ENCODE measurements at places on chromosomes 4 and X.

DNA sequence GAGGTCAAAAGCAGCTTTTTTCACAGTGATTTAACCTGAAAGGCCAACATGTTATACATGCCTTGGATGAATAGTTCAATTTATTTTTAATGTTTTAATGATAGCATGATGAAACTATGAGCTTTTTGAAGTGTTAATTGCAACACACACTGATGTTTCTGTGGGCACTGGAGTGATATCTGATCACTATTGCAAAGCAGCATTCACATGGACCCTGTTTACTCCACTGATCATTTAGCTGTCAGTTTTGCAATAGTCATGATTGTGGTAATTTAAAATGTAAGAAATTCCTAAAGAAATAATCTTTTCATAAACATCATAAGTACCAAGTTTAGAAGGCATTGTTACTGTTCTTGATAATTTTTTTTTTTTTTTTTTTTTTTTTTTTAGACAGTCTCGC lies 74.1 kb downstream of the ARSJ start:
- no peak for DNase-seq

DNA sequence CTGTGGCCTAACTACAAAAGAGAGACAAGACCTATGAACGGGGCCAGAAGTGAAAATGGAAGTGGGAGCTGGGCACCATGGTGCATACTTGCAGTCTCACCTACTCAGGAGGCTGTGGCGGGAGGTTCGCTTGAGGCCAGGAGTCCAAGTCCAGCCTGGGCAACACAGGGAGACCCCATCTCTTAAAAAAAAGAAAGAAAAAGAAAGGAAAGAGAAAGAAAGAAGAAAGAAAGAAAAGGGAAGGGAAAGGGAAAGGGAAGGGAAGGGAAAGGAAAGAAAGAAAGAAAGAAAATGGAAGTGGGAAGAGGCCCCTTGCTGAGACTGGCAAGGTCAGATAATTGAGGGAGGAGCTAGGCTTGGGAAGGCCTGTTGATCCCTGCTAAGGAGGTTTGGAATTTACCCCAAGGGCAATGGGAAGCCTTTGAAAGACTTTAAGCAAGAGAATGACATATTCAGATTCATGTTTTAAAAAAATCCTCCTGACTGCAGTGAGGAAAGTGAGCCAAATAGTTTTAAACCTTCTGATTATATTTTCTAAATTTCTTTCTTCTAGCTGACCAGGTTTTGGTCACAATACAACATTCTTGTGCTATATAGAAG lies 17.7 kb upstream of the HERC5 start:
- DNase-seq = no peak

DNA sequence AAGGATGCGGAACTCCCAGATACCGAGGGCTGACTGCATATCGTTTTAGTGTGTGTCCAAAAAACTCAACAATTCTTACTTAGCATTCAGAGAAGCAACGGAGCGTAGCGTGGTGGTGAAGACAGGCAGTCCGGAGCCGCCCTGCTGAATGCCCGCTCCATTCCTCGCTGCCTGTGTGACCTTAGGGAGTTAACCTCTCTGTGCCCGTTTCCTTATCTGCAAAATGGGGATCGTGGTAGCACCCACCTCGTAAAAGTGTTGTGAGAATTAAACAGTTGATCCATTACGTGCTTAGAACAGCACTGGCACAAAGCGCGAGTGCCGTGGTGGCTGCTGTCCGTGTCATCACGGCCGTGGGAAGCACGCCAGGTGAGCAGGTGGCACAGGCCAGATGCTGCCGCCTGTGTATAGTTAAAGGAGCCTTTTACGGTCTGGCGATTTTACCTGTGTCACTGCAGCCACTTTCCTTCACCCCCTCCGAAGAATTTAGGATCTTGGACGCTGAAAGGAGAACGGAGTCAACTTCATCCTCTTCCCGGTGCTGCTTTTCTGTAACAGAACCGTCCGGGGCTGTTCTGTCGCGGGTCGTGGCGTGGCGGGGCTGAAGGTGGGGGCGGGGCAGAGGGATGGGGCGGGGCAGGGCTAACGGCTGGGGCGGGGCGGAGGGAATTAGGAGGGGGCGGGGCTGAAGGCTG lies 885 bp downstream of the CCDC110 start:
- DNase-seq = peak; percentile 37

GRCh38 chr4:31366041-31366440 lies 645.9 kb downstream of the PCDH7 start:
- no peak for DNase-seq

GRCh38 chr4:112173593-112174558 lies 28.6 kb downstream of the FAM241A start:
- DNase-seq = no peak

DNA sequence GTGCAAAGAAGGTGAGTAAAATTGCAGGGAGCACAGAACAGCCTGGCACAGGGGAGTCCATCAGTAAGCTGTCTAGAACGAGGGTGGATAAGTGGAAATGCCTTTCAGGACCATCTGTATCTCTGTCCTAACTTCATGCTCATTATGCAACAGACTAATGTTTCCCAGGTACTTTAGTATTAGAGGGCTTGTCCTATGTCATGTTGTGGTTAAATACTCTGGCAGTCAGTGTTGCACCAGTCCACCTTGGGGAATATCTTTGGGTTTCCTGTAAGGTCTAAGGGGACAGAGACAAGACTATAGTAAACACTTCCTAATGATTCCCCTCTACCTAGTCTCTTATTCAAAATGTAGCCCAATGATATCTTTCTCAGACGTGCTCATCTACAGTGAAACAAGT lies 21.3 kb downstream of the NOCT start:
- no peak for DNase-seq

DNA sequence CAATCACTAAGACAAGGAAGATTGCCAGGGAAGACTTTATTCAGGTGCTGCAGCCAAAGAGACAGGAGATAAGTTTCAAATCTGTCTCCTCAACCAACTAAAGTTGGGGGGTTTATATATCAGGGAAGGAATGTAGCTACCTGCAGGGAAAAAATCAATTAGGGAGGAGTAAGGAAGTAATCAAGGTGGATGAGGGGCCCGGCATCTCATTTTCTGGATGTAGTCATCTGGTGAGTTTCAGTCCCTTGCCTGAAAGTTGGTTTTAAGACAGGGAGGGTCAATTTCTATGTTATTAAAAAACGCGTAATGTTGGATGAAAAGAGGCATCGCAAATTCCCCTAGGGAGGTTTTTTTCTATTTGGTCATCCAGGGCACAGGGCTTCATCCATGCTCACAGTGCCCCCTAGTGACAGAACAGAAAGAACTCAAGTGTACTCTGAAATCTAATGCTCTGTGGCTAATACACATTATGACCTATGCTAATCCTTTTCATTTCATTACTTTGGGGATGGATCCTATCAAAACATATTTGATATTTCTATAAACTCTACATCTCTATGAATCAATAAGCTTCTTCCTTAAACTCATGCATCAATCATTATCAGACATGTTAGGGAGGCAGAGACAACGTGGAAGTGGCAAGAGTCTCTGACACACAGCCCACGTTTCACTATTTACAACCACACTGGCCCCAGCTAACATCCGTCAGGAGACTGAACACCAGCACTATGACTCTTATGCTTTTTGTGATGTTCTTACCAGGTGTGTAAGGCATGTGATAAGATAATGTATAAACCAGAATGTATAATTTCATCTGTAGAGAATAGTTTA lies 1577.0 kb upstream of the TENM3 start:
- DNase-seq = no peak

DNA sequence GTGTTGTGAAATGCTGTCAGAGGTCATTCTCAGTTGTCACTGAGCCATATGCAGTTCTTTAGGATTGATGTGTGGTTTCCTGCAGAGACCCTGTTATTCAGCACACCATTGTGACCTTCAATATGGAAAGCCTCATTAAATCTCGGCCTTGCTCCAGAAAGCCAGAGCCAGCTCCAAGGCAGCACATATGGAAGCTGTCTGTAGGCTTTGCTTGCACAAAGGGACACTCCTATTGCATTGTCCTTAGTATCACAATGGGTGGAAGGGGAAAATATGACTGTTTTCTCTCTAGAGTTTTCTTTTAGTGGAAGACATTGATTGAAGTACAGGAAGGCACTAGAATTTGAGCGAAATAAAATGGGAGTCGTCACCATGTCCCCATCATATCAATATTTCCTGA lies 179.0 kb downstream of the CEP135 start:
- no peak for DNase-seq

DNA sequence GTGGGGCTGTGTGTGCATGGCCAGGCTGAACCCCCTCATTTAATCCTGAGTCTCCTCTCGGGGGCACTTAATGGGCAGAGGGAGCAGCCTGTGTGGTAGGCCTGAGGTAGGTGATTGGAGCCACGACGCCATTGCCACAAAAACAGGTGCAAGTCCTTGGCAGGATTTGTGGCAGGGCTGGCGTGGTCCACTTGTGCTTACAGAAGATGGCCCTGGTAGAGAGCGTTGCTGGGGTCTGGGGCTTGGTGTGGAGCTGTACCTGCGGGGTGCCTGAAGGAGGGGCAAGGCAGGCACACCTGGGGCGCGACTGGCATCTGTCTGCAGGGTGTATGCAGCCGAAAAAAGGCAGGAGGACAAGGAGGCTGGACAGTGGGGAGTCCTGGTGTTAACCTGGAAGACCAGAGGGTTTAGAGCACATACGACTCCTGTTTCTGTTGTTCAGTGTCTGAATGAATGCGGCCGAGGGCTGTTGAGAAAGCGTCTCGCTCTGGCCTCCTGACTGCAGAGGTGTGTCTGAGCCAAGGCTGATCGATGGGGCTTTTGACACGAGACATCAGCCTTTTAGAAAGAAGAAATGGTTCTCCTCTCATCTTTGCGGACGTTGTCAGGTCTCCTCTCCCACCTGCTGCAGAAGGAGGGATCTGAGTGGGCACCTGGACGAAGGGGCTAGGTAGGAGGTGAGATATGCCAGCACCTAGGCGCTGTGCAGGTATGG lies 52.0 kb downstream of the TBC1D14 start:
- DNase-seq = no peak

- no peak for DNase-seq
Measured at GRCh38 chr4:41883988-41884734, 51.1 kb upstream of the TMEM33 start.

- no peak for DNase-seq
Measured at GRCh38 chrX:125954236-125954635, 211.9 kb downstream of the DCAF12L2 start.

DNA sequence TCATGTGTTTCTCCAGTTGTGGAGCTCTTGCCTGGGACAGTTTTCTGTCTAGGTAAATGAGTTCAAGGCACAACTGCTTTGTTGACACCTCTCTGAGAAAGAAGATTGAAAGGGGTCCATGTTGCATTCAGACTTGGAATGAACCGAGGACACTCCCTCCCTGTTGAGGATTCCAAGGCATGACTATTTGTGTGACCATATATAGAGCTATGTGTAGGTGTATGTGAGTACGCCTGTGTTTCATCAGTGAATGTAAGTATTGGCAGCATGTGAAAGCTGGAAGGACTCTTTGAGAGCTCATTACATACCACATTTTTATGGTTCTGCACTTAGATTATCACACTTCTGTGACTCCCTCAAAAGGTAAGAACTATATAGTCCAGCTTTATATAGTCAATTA lies 3.4 kb downstream of the HEPH start:
- no peak for DNase-seq
